ENCODE measurements at places on chromosomes 7 and 10.

DNA sequence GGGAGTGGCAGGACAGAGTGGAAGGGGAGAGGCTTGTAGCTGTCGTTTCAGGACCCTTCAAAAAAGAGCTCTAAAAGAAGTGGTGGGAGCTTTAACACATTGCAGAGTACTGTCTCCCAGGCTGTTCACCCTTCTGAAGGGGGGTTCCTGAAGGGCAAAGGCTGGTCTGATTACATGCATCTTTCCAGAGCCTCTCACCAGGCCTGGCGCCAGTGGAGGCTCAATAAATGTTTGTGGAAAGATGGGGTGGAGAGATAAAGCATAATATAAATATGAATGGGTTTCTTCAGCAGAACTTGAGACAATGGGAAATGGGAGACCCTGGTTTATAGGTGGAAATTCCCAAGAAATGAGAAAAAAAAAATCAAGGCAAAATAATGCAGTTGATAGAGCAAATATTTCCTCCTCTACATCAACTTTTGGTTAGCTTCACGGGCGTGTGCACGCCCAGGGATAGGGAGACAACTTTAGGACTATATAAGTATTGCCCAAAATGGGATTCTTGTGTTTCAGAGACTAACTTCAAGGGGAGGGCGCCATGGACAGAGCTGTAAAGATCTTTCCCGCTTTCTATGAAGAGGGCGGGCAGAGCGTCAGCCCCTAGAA lies 613 bp upstream of the BUB3 start:
- H3K27ac ChIP-seq = peak overlapping the region; percentile 98
- peak overlapping the region; percentile 97 for H3K4me3 ChIP-seq
- H3K4me1 ChIP-seq = peaks cover 49% of the 10 kb centered on the region
- no peak for DNase-seq
- H3K27me3 ChIP-seq = peaks cover 13% of the 10 kb centered on the region

- peaks cover 37% of the 10 kb centered on the region for H3K4me1 ChIP-seq
- no peak for DNase-seq
- no peak overlapping the region for H3K4me3 ChIP-seq
- peaks cover 13% of the 10 kb centered on the region for H3K27me3 ChIP-seq
Observed at GRCh38 chr7:29288181-29289091, 93.9 kb downstream of the CHN2 start.

DNA sequence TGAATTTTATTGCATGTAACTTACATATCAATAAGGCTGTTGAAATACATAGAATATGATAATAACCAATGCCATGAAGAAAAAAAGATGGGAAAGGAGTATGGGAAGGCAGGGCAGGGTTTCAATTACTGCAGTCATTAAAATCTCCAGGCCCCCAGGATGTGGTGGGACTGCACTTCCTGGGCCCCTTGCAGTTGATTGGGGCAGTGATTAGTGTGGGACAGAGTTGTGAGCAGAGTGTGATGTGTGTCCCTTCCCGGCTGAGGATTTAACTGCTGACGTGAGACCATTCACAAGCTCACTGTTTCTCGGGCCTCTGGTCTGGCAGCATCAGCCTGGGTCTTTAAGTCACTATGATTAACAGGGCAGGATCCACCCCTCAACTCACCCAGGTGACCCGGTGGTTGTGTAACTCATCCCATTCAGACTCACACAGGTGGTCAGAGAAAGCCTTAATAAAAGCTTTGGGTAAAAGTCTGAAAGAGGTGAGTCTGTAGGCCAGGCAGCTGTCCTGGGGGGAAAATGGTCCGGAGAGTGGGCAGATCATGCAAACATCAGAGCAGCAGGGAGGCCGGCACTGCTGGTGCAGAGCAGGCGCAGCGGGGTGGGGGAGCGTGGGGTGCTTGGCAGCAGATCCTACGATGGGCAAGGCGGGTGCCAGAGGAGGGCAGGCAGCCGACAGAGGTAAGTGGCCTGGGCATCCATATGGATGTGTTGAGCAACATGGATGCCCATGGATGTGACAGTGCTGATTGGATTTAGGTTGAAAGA lies 36.3 kb upstream of the WDFY4 start:
- H3K27me3 ChIP-seq = peaks cover 58% of the 10 kb centered on the region
- no peaks in the 10 kb centered on the region for H3K36me3 ChIP-seq
- H3K4me1 ChIP-seq = peaks cover 8% of the 10 kb centered on the region
- H3K27ac ChIP-seq = peak overlapping the region; percentile 5
- no peak overlapping the region for H3K4me3 ChIP-seq
- no peak for DNase-seq

DNA sequence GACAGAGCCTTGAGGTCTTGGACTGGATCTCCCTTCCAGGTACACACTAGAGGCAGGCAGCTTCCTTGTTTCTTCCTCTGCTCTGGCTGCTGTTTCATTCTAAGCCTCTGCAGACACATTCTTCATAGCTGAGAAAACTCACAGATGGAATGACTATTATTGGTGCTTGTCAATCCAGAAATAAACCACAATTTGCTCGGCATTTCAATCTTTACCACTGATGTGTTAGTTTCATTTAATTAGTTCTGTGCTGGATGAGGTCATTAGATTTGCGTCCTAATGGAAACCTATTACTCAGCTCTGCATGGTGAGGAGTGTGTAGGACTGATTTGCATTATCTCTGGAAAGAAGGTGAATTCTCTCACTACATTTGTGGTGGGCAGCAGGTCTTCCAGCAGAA lies 392.5 kb downstream of the NRG3 start:
- H3K4me3 ChIP-seq = no peak overlapping the region
- H3K4me1 ChIP-seq = no peaks in the 10 kb centered on the region
- DNase-seq = no peak
- peaks cover 6% of the 10 kb centered on the region for H3K36me3 ChIP-seq

DNA sequence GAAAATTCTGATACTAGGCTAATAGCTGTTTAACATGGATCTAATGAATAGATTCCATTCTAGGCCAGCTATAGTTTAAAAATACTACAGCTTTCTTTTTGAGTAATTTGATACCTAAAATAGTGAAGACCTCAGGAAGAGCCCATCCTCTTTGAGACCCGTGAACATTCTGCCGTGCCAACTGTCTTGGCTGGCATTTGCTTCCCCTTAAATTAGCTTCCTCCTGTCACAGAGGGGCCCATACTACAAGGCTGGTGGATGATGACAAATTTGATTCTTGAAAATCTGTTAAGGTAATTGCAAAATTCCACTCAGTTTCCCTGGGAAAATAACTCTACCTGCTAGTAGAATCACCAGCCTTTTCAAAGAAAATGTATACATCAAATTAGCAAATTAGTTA lies 385.0 kb downstream of the DPP6 start:
- no peaks in the 10 kb centered on the region for H3K27me3 ChIP-seq
- H3K27ac ChIP-seq = no peak overlapping the region
- no peaks in the 10 kb centered on the region for H3K4me1 ChIP-seq
- H3K4me3 ChIP-seq = no peak overlapping the region
